GM19239 (cell line): ENCODE measurements at places on chromosomes 2 and 18.

- no peak for DNase-seq
These were observed 142.4 kb downstream of the CAPN13 start for GRCh38 chr2:30664761-30665358.

DNA sequence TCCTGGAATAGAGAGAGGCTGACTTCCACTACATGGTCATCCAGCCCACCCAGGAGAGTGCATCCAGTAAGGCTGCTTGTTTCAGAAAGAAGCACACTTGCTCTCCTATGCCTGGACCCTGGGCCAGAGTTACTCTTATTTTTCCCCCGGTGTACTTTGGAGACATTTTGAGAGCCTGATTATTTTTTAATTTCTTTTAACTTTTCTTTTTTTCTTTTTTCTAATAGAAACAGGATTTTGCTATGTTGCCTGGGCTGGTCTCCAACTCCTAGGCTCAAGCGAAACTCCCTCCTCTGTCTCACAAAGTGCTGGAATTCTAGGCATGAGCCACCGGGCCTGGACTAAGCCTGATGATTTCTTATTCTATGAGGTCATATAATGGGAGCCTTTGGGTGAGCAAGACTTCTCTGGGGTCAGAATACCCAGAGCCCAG, 62.2 kb downstream of the RPL37A start:
- no peak for DNase-seq

DNA sequence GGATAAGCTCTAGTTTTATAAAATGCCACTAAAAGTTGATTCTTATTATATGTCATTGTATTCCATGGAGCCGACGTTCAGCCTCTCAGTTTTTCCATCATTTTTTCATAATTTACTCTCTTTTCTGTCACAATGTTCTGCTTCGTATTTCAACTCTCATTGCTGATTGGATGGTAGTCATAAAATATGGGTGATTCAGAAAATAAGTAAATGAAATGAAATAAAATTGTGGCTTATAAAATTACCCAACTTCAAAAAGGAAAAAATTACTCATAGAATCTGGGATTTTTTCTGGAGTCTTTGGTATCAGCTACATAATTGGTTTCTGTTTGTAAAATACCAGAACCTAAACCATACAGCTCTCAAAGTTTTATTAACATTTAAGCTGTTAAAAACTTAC, 139.7 kb upstream of the ITGA4 start:
- no peak for DNase-seq

GRCh38 chr2:232170396-232170795, 208.2 kb upstream of the ALPP start:
- DNase-seq = no peak

DNA sequence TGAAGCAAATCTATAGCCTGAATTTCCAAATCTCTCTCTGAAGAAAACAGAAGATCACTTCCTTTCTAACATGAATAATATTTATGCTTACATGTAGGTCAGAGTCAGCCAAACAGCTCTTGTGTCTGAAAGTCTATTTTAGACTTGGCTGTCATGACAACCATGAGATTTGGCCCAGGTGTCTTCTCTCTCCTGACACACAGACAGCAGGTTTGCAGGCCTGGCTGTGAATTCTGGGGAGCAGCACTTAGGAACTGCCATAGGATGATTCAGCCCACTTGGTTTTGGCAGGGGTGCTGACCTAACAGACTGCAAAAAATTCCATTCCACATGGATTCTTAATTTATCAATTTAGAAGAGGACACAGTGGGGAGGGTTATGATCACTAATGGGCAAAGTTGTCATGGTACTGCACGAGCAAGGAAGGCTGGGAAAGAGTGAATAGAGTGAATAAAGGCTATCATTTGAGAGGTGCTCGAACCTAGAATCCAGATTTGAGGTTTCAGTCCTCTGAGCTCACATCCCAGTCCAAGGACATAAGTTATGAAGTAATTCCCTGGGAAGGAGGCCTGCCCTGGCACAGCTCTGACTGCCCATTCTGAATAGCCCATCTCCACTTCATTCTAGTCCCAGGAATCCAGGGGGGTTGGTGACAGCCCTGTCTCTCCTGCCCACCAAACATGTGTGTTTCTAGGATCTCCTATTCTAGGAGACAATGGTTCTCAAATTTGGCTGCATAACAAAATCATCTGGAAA, 453.9 kb upstream of the TRIB2 start:
- no peak for DNase-seq

DNA sequence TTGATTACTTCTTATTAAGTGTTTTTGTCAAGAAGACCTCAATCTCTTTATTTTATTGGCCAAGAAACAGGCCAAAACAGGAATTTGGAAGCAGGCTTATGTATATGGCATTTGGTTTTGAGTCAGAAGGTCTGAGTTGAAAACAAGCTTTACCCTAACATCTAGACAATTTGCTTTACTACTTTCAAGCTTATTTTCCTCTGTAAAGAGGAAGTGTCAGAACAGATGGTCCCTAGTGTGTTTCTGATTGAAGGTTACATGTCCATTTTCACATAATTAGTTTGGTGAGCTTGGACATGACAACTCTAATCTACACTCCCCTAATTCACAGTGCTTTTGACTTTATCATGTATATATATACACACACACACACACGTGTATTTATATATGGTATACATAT, 19.8 kb upstream of the MAP4K4 start:
- DNase-seq = no peak

DNA sequence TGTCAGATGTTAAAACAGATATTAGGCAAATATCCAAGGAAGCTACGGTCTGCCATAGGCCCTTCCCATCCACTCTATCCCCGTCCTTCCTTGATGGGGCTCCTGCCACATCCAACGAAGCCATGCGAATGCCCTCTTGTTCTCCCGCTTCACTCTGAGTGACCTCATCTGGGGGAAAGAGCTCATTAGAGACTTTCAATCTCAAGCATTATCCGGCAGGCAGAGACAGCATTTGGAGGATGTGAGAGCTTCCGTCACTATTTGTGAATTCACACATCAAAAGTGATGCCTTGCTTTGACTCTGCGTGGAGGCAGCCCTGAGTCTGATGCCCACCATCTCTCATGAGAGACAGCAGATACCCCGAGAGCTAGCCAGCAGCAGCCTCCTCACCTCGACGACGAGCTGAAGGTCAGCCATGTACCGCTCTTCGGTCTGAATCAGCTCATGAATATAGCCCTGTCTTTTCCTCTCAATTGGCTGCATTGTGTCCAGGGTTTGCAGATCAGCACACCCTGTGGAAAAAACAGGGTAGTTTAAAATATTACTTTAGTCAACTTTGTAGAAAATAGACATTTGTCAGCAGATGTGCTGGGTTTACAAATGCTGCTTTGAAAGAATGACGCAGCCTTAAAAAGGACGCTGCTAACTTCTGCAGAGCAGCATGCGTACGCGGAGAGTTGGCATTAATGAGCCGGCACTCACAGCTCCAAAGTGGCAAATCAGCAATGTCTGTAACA, 45.9 kb downstream of the FAM228A start:
- no peak for DNase-seq

- no peak for DNase-seq
These were observed 400.5 kb downstream of the TMX3 start for GRCh38 chr18:68314403-68314802.

DNA sequence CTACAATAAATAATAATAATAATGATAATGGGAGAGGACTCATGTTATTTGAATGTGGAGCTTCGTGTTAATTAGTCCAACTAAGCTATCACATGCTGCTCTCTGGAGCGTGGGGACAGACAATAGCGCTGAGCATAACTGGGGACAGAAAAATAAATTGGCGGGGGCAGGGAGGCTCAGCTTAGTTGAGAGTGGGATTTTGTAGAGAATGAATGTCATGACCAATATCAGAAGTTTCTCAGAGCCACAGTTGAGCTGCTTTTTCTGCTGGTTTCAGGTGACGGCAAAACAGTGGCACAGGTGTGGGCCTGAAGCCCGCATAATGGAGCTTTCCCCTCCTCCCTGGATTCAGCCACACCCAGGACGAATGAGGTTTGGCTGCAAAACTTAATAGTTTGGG, 111.1 kb upstream of the CAB39 start:
- no peak for DNase-seq

DNA sequence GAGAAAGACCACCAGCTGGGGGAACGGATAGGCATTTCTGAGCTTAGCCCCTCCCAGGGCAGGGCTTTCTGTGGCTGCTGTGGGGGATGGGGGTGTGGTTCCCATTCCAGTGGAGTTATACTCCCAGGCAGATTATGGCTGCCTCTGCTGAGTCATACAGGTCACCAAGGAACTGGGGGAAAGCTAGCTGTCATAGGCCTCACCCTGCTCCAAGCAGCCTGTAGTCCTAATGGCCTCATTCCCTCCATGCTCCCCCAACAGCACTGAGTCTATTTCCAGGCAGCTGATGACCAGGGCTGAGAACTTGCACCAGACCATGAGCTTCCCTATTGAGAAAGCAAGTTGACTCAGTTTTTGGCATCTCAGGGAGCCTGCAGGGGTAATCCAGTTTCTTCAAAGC, 87.1 kb downstream of the GPR39 start:
- DNase-seq = no peak

DNA sequence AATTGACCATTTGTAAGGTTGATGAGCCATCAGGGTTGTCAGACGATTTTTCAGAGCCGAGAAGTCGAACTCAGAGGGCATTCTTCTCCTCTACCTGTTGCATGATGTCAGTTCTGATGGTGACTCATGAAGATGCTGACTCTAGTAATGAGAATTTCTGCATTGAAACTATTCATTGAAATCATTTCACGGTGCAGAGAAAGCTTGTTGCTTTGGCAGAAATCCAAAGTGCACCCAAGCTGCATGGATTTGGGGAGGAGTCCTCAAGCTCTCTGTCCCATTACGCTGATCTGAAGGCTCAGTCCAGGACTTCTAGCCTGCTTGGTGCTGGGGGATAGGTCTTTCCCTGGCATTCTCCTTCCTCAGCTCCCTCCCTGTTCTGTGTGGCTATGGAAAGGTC, 125.7 kb upstream of the PXDN start:
- DNase-seq = no peak
